Panc1 (cell line): ENCODE measurements at places on chromosomes 2 and 18.

- DNase-seq: no peak
These were observed 121.2 kb downstream of the SMAD7 start for GRCh38 chr18:48829443-48830149.

DNA sequence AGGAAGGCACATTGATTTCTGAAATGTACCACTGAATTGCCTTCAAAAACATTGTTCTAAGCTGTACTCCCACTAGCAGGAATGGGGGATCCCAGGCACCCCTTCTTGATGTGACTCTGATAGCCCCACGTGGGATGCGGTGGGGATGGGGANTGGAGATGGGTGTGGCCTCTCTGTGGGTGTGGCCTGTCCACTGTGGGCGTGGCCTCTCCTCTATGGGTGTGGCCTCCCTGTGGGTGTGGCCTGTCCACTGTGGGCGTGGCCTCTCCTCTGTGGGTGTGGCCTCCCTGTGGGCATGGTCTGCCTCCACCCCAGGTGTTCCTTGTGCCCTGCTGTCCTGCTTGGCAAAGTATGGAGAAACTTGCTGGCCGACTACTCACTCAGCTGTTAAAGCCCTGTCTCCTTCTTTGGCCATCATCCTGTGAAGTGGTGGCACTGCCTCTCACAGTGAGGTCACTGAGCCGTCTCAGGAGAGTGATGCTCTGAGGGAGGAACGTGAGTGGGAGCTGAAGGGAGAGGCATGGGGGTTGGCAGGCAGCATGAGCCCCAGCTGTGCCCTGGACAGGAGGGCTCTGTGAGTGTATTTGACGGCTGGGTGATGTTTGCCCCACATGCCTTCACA lies 6.7 kb upstream of the PARD6G start:
- DNase-seq: no peak

DNA sequence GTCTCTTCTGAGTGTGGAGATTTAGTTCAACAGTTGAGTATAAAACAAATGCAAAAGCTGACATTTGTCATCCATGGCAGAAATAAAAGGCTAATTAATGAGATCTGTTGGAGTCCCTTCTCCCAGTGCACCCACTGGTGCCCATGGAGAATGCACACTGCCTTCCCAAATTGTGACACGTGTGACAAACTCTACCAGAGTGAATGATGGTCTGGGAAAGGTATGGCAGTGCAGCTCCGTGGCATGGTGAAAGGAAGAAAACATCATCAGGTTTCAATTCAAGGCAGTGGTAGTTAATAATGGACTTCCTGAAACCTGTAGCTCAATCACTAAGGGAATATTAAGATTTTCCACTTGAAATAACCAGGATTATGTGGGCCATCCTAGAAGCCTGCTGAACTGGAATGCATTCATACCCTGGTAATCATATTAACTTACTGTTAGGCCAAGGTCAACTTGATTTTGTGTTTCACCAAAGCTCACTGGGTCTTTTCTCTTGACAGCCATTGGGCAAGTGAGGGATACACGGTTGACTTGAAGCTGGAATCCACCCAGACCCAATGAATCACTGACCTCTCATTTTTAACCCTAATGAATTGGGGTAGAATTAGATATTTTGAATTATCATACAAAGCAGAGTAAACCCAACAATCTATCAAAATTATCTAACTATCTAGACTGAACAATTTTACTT lies 167.6 kb downstream of the AFF3 start:
- no peak for DNase-seq

GRCh38 chr2:96702098-96702785 lies 37.6 kb downstream of the LMAN2L start:
- DNase-seq: no peak

DNA sequence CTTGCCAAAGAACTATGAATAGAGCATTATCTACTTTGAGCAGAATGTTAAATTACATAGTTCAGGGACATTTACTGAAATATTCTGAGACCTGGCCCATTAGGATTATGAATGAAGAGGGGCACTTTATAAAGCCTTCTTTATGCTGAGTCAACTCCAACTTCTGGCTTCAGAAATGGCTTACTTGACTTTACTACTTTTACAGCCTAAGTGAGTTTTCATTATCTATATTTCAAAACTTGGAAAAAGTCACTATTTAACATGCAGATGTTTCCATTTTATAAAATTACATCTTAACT lies 37.7 kb downstream of the SESTD1 start:
- no peak for DNase-seq

- DNase-seq: no peak
These were observed 174.5 kb upstream of the ZEB2 start for GRCh38 chr2:144694456-144694855.

DNA sequence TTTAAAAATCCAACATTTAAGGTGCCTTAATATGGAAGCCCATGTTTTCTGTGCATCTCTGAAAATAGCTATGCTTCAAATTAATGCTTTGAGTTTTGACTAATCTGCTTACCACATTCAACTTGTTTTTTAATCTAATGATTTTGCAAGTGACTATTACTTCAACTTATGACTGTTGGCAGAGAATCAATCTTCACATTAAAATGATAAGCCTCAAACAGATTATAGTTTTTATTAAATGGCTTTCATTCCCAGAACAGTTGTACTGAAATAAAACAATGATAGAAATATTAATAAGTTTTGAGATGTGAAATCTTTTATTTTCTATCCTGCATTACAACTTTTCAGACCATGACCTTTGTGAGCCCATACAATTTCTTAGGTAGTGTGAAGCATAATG lies 347.5 kb downstream of the ZNF804A start:
- no peak for DNase-seq

DNA sequence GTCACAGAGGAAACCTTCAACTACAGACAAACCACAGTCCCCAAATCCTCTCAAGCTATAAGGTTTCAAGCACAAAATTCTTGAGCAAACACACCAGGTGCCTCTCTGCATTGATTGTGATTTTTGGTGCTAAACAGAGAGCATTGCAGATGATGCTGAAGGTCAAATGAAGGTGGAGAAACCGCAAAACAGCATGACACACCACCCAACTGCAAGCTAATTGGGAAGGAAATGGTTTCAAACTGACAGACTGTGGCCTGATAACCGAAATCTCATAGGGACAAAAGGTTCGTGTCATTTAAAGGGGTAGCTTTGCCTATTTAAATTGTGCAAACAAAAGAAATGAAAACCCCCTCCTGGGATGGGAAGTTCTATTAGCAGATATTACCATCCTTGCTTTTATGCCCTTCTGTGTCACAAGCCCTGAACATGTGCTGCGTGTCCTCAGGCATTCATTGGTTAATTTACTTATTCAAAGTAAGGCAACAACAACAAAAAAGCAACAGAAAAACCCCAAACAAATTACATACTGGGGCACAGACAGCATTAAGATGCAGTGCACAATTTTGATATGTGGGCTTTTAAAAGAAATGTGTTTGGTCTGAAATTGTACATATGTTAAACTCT lies 154.9 kb downstream of the AQP4 start:
- no peak for DNase-seq

DNA sequence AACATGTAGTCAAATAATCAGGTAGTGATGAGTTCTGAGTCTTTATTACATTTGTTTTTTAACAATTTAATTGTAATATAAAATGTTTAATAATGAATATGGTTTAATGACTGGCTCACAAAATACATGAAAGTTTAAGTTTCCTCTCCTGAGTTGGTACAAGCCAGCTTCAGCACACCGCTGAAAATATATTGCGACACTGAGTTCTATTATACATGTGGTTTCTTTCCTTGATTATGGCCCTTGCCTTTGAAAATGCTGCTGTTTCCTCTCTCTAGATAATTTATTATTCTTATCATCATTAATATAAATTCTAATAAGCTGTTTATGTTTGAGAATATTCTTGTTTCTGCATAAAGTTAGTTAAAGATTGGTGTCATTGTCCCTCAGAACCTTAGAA lies 249.3 kb downstream of the PARD3B start:
- DNase-seq: no peak

DNA sequence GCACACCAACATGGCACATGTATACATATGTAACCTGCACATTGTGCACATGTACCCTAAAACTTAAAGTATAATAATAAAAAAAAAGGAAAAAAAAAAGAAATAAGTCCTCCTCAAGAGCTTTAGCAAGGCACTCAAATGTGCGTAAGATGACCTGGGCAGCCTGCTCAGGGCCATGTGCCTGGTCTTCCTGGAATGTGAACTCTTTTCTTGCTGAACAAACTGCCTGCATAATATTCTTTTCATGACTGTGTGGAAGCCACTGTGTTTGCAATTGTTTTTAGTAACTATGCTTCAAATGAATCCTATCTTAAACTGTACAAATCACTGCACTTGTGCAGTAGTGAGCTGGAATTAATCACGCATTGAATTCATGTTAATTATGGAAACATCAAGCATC lies 168.1 kb upstream of the TPO start:
- no peak for DNase-seq

DNA sequence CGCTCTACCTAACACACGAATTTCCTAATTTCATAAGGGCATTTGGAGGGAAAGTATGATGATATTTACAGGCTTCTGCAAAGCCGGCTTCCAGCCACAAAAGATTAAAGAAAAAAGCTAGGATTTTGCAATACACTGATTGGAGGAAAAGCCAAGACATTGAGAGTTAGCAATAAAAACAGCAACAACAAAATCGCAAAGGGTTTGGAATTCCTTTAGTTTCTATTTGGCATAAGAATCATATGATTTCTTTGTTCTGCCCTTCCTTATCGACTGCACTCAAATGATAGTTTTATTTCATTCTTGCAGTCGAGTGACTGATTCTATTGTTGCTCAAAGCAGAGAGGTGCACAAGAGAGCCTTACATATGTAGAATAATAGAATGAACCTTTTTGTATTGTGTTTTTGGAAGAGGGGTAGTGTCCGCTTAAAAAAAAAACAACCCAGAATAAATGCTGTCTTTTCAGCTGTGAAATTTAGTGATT lies 3.9 kb upstream of the ZNF532 start:
- no peak for DNase-seq

GRCh38 chr18:56235481-56236013 lies 402.8 kb downstream of the TXNL1 start:
- DNase-seq: no peak

DNA sequence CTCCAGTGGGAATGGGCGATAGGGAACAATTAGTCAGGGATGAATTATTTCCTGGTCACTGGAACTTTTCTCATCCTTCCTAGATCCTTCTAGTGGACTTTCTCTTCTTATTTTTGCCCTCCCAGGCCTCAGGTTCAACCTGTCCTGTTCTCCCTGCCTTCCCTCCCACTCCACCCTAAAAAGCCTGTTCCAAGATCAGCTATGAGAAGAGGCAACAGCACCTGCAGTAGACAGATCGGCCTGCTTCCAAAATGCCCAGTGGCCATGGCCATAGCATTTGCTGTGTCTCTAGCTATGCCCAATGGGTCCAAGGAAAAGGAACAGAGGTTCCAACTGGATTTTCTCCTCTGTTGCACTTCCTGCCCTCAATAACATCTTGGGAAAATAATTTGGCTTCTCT lies 16.5 kb upstream of the KCNF1 start:
- no peak for DNase-seq

DNA sequence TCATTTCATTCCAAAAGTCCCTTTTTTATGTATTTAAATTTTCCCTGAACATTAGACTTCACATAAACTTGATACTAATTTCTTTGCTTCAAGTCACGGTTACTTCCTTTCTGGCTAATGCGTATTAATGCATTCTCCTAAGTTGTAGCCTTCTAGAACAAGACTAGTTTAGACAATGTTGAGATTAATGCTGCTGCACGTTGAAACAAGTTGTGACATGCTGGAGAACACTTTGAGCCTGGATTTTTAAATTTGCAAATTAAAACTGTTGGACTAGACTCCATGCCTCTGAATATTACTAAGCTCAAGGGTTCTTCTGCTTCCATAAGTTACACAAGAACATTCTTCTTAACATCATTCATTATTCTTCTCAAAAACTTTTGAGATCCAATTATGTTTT lies 29.1 kb downstream of the ID2 start:
- DNase-seq: no peak

DNA sequence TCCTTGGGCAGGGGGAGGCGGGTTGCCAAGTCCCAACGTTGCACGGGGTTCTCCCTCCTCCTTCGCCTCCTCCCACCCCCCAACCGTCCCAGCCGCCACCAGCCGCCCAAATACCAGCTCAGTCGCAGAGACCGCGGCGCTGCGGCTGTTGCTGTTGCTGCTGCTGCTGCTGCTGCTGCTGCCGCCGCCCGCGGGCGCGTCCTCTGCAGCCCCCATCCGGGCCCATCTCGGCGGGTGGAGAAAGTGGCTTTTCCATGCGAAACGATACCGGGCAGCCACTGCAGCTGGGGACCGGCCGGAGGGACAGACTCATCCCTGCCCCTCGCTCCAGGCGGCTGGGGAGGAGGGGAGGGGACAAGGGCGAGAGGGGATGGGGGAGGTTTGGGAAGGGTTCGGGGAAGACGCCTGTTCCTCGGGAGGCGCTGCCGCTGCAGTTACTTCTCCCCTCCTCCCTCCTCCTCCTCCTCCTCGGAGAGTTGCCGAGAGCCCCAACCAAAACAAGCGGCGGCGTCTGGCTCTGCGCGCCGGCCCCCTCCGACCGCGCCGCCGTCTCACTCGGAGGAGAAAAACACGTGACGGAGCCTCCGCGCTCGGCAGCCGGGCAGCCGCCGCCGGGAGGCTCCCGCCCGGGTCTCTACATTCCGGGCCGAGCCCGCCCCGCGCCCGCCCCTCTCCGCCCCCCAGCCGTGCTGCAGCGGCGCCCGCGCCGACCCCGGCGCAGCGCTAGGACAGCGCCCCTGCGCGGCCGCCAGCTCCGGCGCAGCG lies at the start of gene IRS1:
TSS of gene IRS1 (minus strand) at position 610 of the 765 bp plus-strand sequence. CDS start 1,082 bp downstream, outside the sequence.
- DNase-seq: no peak

GRCh38 chr18:23881778-23882177 lies 132.8 kb upstream of the TTC39C start:
- DNase-seq: no peak

- DNase-seq: no peak
These were observed 417.5 kb downstream of the ZEB2 start for GRCh38 chr2:144102386-144102785.

DNA sequence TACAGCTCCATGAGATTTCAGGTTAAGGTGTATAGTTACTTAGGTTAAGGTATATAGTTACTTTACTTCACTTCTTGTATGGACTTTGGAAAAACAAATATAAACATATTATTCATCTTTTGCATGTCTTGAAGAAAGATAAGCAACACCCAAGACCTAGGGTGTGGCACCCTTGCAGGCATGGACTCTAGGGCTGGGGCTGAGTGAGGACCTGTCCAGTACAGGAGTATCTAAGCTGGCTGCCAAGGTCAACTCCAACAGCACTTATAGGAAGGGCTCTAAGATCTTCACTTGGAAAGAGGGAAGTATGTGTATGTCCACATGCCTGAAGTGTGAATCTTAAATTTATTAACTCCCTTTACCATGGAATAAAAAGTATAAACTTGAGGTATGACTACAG lies 7.1 kb upstream of the TMEM163 start:
- no peak for DNase-seq

DNA sequence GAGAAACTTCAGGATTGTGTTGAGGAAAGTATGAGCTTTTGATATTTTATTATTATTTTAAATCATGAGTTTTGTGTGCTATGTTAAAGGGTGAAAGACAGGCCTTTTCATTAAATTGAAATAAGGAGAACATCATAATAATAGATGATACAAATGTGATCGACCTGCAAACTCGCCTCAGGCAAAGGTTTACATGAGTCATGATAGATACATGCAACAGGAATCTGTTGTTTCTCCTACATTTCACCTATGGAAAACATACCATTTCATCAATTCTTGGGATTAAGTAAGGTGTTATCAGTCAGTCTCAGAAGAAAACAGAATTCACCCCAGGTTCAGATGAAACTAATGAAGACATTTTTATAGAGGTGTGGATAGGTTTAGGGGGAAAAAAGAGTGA lies 1992.5 kb upstream of the PIK3C3 start:
- no peak for DNase-seq

GRCh38 chr2:84231478-84231877 lies 227.6 kb downstream of the SUCLG1 start:
- DNase-seq: no peak
